Osteocyte (in vitro differentiated cells): ENCODE measurements at places on chromosomes 1 and 21. TPM values are rescaled to one million over a fixed set of nuclear protein-coding genes. Genes with fewer than 3 reads are reported as not detected.

Gene SYT6
- not detected in 2 replicates for total RNA-seq

Gene PLD5
- total RNA-seq = not detected in 2 replicates

Gene PLA2G2C
- not detected in 2 replicates for total RNA-seq

GRCh38 chr1:84687714-84688462 lies 2.4 kb downstream of the SSX2IP start:
- no peaks in the 10 kb centered on the region for H3K27me3 ChIP-seq
- H3K27ac ChIP-seq = no peak overlapping the region
- H3K36me3 ChIP-seq = no peaks in the 10 kb centered on the region
- no peak overlapping the region for H3K4me3 ChIP-seq
- peaks cover 18% of the 10 kb centered on the region for H3K4me1 ChIP-seq

DNA sequence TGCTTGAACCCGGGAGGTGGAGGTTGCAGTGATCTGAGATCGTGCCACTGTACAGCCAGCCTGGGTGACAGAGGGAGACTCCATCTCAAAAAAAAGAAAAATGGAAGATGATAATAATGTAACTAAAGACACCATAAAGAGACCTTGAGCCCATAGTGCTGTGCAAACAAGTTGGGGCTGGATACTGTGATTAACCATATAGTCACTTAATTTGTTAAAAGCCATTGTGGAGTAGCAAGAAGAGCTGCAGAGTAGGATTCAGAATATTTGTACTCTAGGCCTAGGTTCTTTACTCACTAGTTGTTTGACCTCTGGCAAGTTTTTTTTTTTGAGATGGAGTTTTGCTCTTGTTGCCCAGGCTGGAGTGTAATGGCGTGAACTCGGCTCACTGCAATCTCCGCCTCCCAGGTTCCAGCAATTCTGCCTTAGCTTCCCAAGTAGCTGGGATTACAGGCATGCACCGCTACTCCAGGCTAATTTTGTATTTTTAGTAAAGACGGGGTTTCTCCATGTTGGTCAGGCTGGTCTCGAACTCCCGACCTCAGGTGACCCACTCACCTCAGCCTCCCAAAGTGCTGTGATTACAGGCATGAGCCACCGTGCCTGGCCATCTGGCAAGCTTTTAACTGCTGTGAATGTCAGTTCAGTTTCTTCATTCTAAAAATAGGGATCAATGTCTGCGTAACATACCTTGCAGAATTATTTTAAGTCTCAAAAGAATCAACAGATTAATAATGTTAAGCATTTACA lies 12.8 kb downstream of the CAP1 start:
- peak; percentile 53 for DNase-seq
- H3K27me3 ChIP-seq = no peaks in the 10 kb centered on the region
- peaks cover 26% of the 10 kb centered on the region for H3K4me1 ChIP-seq
- H3K4me3 ChIP-seq = no peak overlapping the region
- peak overlapping the region; percentile 14 for H3K27ac ChIP-seq

- no peaks in the 10 kb centered on the region for H3K27me3 ChIP-seq
- no peak for DNase-seq
- no peak overlapping the region for H3K27ac ChIP-seq
- H3K4me3 ChIP-seq = no peak overlapping the region
Observed at GRCh38 chr1:83083589-83084224, 915.2 kb downstream of the TTLL7 start.
